IMR-90 (cell line): ENCODE measurements at places on chromosomes 2 and 18. TPM values are rescaled to one million over a fixed set of nuclear protein-coding genes. Genes with fewer than 3 reads are reported as not detected.

GATA6 gene
- total RNA-seq = 2.5 and 3.3 TPM in 2 replicates

FOXD4L1 gene
- not detected in 2 replicates for total RNA-seq

C2orf78 gene
- not detected in 2 replicates for total RNA-seq

CIB4 gene
- not detected in 2 replicates for total RNA-seq

DNAH6 gene
- total RNA-seq = under 0.01 TPM in 2 replicates
